NCI-H1417 treated with DMSO at 0.1 percent for 48 hours (cell line): ENCODE measurements at places on chromosomes 6 and 20.

DNA sequence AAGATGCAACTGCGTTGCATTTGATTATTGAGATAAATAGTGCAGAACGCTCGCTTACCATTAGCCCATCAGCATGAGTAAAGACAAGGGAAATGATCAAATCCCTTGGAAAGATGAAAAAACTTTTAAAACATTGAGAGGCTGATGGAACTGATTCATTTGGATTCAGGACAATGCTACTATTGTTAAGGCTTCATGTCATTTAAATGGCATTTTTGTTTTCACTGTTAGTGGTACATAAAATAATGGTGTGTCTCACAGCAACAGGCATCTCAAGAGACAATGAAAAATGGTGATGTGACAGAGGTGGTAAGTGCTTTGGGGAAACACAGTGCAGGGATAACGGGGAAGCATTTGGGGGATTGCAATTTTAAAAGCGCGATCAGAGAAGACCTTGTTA lies 159.7 kb upstream of the KCNG1 start:
- no peak for DNase-seq

DNA sequence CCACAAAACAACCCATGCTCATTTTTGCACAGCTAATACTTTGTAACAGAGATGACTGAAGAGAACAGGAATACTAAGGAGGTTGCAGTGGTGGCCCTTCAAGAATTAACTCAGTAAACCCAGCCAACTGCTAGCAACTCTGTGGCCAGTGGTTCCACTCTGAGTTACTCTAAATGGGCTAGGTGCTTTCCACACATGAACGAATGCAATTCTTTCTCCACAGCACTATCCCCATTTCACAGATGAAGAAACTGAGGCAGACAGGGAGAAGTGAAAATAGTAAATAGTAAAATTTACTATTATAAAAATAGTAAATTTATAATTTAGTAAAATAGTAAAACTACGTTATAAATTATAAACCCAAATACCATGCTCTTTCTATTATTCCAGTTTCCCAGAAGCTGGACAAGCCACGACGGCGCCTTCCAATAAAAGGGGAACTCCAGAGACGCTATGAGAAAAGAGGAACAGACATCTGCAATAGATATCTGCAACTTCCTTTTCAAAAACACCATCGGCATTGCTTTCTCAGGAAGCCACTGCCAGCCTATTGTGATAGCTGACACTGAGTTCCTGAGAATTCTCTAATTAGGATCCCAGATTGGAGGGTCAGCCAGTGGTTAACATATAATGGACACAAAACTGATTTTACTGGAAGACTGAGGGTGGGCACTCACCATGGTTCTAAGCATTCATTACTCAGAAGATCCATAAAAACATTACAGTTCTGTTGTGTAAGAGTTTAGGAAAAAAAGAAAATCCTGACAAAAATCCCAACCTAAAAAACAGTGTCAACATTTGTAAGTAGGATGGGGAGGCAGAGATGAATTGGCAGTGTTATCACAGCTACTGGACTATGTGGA lies 16.2 kb downstream of the FKBP1A start:
- DNase-seq, result no peak

DNA sequence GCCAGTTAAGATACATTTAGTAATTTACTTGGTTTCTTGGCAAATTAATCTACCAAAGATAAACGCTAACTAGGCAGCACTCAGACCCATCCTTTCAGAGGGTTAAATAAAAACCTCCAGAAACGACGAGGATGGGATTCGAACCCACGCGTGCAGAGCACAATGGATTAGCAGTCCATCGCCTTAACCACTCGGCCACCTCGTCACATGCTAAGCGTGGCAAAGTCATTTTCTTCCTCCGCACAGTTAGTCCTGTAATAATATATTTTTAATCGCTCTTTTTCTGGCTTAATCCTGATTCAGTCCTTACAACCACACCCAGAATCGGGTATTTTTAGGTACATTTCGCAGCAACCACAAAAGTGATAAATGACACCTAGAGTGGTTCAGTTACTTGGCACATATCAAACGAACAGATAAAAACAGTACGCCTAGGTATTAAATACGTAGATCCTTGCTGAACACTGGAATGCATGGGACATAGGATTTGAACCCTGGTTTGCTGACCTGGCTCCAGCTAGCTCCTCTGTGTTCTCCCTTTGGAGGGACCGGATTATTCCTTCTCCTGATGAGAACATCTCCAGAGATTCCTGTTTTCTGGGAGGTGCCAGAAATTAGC lies 71.6 kb downstream of the GPX5 start:
- no peak for DNase-seq

DNA sequence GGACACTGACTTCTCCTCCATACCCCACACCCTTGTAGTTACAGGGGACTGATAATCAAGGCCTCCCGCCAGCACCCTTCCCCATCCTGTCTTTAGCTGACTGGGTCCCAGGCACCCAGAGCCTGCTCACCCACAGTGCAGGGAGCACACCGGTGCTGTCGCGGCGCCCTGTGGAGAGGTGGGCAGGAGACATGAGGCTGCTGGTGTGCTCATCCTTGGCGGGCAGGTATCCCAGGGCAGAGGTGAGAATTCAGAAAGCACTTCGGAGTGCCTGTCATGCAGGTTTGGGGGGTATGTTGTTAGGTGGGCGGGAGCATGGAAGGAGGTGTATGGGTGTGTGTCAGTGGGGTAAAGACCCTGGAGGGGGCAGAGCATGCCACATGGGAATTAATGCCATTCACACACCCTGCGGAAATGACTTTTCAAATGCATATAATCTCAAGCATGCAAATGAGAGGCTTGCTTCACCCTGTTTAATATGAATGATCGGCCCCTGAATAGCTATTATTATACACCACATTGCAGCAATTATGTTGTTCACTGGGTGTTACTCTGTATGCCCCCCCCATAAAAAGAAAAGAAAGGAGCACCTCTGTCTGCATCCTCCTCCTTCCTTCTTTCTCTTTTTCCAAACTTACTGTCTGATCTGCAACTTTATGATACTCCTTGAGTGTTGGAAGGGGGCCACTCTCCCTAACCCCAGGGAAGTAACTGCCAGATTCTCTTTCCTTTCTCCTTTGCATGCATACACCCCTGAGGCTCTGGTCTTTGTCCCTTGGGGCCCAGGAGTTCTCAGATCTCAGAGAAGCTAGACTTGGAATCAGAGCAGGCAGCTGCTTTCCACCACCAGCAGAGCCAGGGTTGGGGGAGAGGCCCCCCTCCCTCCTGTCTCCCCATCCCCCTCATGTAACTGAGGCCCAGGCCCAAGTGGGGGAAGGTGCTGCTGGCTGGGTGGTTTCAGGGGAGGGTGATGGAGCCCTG lies 16.0 kb downstream of the FOXP4 start:
- DNase-seq, result no peak

GRCh38 chr20:43969028-43969447 lies 54.4 kb downstream of the TOX2 start:
- DNase-seq, result no peak
